NCI-H1048 (cell line): ENCODE measurements at places on chromosomes 13 and 19.

- no peak for DNase-seq
Observed at GRCh38 chr19:6876748-6877147, 10.6 kb upstream of the ADGRE1 start.

DNA sequence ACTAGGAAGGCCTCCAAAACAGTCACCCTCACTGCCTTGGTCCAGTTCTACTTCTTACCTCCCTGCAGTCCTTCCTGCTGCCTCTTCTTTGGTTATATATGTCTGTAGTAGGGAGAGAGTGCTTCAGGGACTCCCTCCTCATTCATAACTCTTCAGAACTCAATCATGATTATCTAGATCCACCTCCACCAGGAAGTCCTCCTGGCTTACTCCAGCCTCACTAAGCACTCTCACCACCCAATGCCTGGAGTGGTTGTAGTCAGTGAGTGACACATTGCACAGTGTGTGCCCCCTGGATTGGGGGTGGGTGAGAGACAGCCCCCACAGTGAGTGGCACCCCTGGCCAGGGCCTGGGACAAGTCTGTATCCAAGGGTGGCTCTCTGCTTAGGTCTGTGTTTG is 10.0 kb upstream of the FOSB start:
- no peak for DNase-seq

DNA sequence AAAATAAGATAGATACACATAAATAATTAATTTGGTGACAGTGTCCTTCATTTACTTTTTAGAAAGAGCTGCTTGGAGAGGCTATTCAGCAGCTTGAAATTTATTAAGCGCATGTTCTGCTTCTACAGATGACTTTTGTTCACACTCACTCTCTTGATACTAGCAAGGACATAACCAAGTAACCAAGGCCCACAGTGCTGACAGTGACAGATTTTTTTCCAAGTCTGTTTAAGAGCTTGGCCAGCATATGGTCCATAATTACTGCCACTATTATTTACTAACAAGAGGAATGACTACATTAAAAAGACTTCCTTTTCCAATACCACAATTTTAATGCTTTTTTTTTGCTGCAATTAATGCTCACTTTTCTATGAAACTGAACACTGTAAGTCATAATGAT is 673.7 kb upstream of the MIR17HG start:
- DNase-seq: no peak

DNA sequence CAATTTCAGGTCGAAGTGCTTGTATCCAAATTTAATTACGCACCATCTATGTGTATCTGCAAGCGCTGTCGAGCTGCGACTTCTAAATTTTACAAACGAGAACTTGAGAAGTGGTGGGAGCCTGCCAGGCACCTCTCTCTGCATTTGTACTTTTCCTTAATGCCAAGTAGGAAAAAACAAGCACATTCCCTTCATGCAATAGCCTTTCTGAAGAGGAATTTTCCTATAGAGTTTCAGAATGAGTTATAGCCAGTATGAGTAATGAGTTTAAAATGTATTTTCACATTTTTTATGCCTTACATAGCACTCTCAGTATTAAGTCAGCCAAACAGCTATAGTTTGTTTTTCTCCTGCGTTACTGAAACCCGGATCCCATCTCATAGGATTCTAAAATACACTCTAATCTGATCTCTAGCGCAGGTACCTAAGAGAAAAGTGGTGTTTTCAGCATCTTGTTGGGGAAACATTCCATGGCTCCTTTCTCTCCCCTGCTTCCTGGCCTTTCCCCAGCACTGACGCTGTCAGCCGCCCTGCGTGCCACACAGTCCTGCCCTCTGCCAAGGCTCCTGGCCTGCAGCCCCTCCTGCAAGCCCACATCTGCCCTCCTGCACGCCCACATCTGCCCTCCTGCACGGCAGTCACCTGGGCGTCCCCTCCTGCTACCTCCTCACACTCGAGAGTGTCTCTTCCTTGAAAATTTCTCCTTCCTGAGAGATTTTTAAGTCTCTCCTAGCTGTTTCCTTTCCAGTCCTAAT is 526.9 kb downstream of the MYO16 start:
- DNase-seq: no peak

DNA sequence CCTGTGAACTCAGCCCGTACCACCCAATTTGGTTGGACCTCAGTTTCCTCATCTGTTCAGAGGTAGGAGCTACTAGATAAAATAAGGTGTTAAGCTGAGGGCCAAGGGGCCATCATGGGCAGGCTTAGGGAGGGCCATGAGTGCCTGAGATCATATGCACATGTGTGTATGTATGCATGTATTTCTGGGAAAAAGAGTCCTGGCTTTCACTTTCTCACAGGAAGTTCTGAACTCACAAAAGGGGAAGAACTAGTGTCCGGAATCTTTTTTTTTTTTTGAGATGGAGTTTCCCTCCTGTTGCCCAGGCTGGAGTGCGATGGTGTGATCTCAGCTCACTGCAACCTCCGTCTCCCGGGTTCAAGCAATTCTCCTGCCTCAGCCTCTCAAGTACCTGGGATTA is 18.9 kb downstream of the TGFB1 start:
- no peak for DNase-seq

GRCh38 chr13:112042496-112042895 is 24.5 kb upstream of the SOX1 start:
- no peak for DNase-seq

DNA sequence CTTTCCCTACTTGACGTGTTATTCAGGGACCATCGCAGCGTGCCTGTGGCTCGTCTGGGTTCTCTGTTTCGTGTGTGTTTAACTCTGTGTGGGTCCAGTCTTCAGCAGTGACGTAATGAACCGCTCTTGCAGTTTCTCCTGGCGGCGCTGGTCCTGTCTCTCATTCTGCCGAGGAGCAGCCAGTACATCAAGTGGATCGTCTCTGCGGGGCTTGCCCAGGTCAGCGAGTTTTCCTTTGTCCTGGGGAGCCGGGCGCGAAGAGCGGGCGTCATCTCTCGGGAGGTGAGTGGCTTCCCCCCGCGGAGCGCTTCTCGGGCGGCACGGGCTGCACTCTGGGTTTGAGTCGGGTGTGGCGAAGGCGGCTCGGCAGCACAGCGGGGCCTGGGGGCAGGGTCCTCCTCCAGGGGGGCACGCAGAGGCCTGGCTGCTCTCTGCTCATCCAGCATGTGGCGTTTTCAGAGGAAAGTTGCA is 36.3 kb upstream of the TFDP1 start:
- DNase-seq: no peak

DNA sequence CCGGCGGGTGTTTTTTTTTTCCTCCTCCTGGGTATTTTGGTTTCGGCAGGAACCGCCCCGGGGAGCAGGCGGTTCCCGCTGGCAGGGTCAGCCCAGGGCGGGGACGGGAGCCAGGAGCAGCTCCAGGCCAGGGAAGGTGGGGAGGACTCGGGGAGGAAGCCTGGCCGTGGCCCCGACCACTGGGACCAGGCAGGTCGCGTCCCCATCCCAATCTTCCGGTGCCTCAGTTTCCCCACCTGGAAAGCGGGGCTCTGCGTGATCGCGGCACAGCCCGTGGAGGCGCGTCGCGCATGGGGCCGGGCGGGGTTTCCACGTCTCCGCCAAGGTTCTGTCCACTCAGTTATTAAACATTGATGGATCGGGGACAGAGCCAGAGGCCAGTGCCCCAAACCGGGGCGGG is 34.8 kb downstream of the IL12RB1 start:
- no peak for DNase-seq

DNA sequence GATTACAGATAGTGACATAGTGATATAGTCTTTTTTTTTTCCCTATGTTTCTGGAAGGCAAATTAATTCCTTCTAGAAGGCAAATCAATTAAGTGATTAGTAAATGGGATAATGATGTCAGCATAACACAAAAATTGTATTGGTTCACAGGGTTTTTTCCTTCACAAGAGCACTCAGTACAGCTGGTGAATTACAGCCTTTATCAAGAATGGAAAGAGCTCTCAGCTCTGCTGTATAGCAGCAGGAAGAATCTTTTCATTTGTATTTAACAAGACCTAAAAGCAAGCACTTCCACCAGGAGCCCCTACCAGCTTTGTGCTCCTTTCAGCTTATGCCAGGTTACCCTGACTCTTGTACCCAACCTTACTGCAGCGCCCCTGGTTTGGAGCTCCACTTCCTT is 90.8 kb downstream of the SERP2 start:
- no peak for DNase-seq

GRCh38 chr13:108957369-108958012 is 328.1 kb downstream of the MYO16 start:
- DNase-seq: no peak

- no peak for DNase-seq
Observed at GRCh38 chr19:23520441-23520840, 125.2 kb upstream of the ZNF91 start.

DNA sequence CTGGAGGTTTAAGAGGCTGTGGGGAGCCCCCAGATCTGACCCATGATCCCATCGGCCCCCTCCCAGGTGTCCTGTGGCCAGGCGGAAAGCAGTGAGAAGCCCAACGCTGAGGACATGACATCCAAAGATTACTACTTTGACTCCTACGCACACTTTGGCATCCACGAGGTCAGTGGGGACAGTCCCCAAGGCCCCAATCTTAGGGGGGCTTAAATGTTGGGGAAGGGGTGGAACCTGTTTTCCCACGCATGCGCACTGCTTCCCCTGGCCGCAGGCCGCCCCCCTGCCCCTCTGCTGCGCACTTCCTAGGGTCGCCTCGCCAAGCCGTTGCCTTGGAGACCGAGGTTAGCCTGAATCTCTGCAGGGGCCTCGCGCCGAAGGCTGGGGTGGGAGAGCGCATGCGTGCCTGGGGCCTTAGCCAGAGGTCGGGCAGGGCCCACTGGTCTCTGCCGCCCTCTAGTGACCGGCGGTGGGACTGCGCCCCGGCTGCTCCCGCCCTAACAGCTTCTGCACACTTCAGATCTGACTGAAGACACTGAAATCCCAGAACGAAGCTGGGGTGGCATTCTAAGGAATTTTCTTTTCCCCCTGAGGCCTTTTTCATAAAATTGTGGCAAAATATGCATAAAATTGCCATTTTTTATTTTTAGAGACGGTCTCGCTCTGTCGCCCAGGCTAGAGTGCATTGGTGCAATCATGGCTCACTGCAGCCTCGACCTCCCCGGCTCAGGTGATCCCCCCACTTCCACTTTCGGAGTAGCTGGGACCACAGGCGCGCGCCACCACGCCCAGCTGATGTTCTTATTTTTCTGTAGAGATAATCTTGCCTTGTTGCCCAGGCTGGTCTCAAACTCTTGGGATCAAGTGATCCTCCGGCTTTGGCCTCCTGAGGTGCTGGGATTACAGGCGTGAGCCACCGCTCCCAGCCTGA is 3.6 kb downstream of the PRMT1 start:
- peak; percentile 76 for DNase-seq

- DNase-seq: no peak
Observed at GRCh38 chr13:102768909-102769308, 4.7 kb downstream of the TEX30 start.

DNA sequence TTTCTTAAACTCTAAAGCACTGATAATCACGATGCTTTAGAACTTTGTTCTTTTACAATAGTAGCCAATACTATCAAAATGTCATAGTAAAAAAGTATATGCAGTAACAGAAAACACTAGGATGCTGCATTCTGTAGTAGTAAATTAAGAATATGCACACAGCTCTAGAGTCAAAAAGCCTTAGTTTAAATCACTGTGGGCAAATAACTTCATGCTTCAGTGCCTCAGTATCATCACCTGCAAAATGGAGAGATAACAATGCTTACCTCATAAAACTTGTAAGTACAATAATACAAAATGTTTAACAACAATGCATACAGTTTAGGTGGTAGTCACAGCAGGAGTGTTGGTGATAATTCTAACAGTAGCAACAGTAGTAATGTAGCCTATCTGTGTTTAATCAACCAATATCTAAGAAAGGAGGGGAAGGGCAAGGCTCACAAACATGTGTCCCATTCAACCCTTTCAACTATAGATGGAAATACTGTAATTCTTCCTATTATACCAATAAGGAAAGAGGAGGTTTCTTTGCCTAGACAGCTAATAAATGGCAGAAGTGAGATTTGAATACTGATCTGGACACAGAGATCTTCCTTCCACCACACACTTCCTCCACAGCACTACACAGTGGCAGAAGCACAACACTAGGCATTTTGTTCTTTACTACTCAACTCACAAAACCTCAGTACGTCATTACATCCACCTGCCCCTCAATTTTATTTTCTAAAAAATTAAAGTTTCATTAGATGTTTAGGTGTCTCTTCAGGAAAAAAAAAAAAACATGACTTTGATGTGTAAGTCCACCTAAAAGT is 4.6 kb downstream of the RBM26 start:
- no peak for DNase-seq

- no peak for DNase-seq
Observed at GRCh38 chr19:7815325-7815724, 14.7 kb upstream of the EVI5L start.

- DNase-seq: no peak
Observed at GRCh38 chr13:25406377-25406776, 34.6 kb downstream of the ATP8A2 start.

DNA sequence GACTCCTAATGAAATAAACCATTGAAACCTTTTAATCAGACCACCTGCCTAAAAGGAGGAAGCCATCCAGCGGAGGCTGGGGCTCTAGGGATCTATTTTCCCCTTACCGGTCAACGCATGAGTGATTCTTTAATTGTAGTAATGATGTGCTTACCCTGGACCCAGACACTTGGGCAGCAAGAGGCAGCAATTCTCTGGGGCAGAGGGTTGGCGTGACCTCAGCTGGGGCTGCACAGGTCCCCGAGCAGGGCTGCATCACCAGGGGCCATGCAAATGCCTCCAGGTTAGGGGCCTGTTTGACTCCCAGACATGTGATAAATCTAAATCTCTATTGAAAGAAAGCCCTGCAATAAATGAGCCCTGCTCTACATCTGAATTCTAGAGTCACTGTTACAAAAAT is 194.2 kb upstream of the TSHZ3 start:
- DNase-seq: no peak

GRCh38 chr19:12098040-12098439 is 33.5 kb downstream of the ZNF844 start:
- no peak for DNase-seq

DNA sequence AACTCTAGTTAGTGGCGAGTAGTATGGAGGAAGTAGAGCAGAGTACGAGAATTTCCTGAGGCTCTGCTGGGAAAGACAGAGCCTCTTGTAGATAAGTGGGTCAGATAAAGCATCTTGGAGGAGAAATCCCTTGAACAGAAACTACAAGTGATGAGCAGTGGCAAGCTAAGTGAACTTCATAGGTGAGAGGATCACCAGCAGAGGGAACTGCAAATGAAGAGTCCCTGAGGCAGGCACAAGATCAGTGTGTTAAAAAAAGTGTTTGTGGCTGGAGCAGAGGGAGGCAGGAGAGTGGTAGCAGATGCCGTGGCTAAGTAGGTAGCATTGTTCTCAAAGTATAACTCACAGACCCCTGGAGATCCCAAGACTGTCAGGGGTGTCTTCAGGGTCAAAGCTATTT is 437.6 kb downstream of the HS6ST3 start:
- no peak for DNase-seq

DNA sequence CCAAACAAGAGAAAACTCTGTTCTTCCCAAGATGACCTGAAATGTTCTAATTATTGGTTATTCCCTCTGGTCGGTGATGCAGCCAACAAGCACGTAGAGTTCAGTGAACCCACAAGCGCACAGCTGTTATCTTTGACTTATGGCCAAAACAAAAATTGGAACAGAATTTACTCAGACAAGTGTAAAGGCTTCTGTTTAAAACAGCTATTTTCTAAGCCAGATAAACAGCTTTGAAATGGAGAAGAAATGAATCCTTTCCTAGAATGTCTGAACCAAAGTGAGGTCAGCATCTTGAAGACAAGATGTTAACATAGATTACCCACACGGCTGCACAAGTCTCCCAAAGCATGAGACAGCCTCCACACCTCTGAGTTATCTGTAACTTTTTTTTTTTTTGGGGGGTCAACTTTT is 669.2 kb downstream of the DIAPH3 start:
- DNase-seq: no peak
